GM12878 (cell line): ENCODE measurements at places on chromosomes 3 and 15. TPM values are rescaled to one million over a fixed set of nuclear protein-coding genes. Genes with fewer than 3 reads are reported as not detected.

DNA sequence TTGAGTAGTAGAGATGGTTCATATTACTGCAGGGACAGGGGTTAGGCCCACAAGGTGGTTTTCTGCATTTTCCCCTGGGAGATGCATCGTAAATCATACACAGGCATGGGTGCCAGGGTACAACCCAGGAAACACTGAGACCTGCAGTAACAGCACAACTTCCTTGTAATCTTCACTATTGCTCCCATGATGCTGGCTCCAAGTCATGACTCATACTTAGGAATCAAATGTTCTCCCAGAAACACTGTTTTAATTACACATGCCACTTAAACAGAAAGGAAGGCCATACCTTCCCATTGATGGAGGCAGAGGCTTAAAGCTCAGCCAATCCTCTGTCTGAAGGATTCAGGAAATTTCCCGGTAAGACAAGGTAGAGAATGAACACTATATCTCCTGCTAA, 106.5 kb downstream of the ERC2 start:
- DNase-seq = no peak

DNA sequence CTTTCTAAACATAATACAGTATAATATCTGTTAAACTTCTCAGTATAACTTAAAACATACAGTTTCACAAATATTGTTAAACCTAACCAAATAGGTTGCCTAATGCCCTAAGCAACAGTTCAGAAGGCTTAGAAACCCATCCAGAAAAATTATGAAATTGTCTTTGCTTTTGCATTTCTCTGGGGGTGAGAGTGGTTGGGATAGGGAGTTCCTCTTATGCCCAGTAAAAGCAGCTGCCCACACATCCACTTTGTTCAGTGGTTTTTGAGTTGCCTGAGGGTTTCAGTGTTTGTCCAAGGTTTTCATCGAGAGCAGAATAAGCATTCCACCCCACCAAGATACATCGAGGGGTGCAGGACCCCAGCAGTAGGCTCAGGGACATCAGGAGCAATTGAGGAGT, 179.4 kb downstream of the CDIN1 start:
- no peak for DNase-seq

- peak; percentile 7 for DNase-seq
Measured at GRCh38 chr3:24519368-24520100, 24.9 kb upstream of the THRB start.

C2CD4A gene
- polyA plus RNA-seq = not detected in 2 replicates

COL6A6 gene
- 0.03 TPM in 1 of 2 replicates, not detected in the other for polyA plus RNA-seq

DNA sequence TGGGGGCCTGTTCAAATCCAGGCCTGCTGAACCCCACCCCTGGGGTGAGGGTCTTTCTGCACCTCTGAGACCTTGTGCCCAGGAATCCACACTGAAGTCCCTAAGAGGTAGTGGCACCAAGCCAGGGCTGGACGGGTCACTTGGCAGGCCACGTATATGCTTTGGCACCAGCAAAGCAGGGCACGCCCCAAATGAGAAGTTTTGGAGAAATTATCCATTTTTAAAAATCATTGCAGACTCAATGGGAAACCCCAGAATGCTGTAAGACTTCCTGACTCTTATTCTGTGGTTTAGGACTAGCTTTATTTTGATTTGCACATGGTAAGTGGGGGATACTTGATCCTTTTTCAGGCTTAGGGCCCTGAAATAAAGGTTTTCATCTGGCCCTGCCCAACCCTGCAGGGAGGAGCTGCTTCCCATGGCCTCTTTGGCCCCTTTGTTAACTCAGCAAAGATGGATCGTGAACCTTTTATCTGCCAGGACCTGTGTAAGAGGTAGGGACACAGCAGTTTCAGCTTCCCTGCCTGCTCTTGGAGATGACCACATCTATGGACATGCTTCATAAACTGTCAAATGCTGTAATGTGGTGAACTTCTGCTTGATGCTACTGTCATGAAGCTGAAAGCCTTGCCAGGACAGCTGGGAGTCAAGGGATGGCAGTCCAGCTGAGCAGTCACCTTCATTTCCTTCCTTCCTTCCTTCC, 88.0 kb downstream of the HMG20A start:
- DNase-seq = no peak

- no peak for DNase-seq
Measured at GRCh38 chr3:151467069-151467468, 6.2 kb upstream of the IGSF10 start.

DNA sequence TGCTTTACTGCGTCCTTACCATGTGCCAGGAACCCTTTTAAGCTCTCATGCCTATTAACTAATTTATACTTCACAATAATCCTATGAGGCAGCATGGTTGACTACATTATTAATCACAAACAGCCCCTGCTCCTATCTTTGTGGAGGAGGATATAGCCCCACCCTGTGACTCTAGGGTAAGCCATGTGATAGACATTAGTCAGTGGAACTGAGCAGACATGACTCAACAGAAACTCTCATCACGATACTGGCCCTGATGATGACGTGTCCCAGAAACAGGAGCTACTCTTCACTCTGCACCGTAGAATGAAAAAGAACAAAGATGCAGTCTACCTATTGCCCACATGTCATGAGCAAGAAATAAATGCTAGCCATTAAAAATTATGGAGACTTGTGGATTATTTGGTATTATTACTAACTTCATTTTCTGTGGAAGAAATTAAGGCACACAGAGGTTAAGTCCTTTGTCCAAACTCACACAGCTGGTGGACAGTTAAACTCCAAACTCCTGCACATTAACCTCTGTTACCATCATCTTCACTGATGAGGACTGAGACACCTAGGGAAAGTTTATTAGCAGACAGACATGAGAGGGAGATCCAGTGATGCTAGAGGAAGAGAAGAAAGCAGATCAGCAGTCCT, 51.2 kb downstream of the CFAP20DC start:
- no peak for DNase-seq

SYNPR gene
- polyA plus RNA-seq = not detected in 2 replicates

PHLDB2 gene
- 0.15 and 0.67 TPM in 2 replicates for polyA plus RNA-seq

DNA sequence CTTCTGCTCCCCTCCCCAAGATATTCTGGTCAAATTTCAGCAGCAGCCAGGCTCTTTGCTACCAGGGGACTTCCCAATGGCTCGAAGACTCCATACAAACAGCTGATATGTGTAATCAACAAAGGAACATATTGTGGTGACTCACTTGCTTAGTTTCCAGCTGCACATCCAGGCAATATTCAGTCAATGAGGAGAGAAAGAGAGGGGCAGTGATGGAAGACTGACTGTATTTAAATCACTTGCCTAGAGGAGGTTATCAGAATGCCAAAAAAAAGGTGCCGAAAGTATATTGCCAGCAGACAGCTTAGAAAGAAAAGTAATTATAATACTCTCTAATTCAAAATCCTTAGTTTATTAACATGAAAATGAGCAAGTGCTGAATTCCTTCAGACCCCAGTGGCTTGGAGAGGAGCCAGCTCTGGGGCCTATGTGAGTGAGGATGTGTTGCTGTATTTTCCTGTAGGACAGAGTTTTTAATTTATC, 236.5 kb downstream of the LRTM1 start:
- no peak for DNase-seq

GRCh38 chr15:94205366-94205765, 26.0 kb upstream of the MCTP2 start:
- DNase-seq = no peak
